Stimulated activated CD4-positive, alpha-beta T cell treated with anti-CD3 and anti-CD28 coated beads, Interleukin-4, amount 100 ng/mL, for 1 hour (primary cell): ENCODE measurements at places on chromosomes 1 and 21.

- DNase-seq, result no peak
Measured at GRCh38 chr1:3863231-3863935, 6.1 kb downstream of the DFFB start.

- DNase-seq, result no peak
Measured at GRCh38 chr1:207815466-207815865, 63.6 kb downstream of the CD46 start.

GRCh38 chr21:45019887-45020537 lies 54.4 kb upstream of the ADARB1 start:
- DNase-seq, result no peak

DNA sequence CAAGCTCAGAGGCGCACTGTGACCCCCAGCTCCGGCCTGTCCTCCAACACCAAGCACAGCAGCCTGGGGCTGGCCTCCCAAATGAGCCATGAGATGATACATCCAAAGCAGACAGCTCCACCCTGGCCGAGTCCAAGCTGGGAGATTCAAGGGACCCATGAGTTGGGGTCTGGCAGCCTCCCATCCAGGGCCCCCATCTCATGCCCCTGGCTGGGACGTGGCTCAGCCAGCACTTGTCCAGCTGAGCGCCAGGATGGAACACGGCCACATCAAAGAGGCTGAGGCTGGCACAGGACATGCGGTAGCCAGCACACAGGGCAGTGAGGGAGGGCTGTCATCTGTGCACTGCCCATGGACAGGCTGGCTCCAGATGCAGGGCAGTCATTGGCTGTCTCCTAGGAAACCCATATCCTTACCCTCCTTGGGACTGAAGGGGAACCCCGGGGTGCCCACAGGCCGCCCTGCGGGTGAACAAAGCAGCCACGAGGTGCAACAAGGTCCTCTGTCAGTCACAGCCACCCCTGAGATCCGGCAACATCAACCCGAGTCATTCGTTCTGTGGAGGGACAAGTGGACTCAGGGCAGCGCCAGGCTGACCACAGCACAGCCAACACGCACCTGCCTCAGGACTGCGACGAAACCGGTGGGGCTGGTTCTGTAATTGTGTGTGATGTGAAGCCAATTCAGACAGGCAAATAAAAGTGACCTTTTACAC lies 29.1 kb downstream of the SLC19A1 start:
- DNase-seq, result no peak

DNA sequence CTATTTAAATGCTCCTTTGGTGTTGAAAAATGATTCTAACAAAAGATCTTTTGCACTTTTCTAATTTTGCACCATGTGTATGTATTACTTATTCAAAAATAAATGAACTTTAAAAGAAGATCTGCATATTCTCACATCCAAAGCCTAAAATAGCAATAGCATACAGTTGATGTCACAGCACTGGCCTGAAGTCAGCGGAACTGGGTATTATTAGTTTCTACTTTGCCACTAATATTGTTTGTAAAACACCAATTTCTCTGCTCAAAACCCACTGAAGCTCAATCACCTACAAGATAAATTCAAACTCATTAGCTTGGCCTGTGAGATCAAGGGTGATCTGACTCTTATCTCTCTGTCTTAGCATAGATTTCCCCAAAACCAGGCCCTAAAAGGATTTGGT lies 34.5 kb upstream of the BCAR3 start:
- no peak for DNase-seq

GRCh38 chr1:9444532-9444931 lies 94.7 kb upstream of the SLC25A33 start:
- DNase-seq, result no peak

GRCh38 chr1:13832100-13832499 lies 132.1 kb downstream of the PRDM2 start:
- no peak for DNase-seq
